ENCODE measurements at places on chromosomes 16 and 17. TPM values are rescaled to one million over a fixed set of nuclear protein-coding genes. Genes with fewer than 3 reads are reported as not detected.

PHF12 gene
- 16.2 TPM for total RNA-seq

PRR35 gene
- not detected for total RNA-seq

SPATA2L gene
- total RNA-seq: 11.5 TPM

STX1B gene
- total RNA-seq: 1.1 TPM

SGF29 gene
- total RNA-seq: 9.0 TPM

TRPV3 gene
- 1.1 TPM for total RNA-seq

RNF227 gene
- total RNA-seq: 2.2 TPM

RHBDL3 gene
- under 0.01 TPM for total RNA-seq

ZNF771 gene
- 12.1 TPM for total RNA-seq

OSGIN1 gene
- 3.3 TPM for total RNA-seq

CLDN6 gene
- total RNA-seq: not detected

ZP2 gene
- not detected for total RNA-seq

STH gene
- not detected for total RNA-seq

AKAP10 gene
- 16.5 TPM for total RNA-seq

RAI1 gene
- total RNA-seq: 9.4 TPM

TBC1D3H gene
- total RNA-seq: not detected

CSH1 gene
- total RNA-seq: not detected

SNAI3 gene
- not detected for total RNA-seq
